ENCODE measurements at places on chromosomes 7 and 10. TPM values are rescaled to one million over a fixed set of nuclear protein-coding genes. Genes with fewer than 3 reads are reported as not detected.

DNA sequence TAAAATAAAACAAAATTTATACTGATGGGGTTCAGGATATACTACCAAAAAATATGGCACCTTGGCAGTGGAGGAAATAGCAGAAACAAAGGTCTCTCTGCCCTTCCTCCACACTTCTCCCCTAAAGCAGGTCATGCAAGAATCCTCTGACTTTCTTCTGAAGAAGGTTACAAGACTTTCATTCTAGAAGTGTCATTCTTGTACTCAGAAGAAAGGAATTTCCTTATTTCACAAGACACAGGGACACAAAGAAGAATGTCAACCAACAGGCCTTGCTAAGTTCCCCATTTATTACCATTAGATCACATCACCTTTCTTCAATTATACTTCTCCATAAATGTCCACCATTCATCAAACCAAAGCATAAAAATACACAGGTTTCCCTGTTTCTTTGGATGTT is 470.2 kb downstream of the PAXIP1 start:
- DNase-seq, result no peak

GRCh38 chr10:100894033-100894432 is 18.7 kb upstream of the SLF2 start:
- DNase-seq, result no peak

DNA sequence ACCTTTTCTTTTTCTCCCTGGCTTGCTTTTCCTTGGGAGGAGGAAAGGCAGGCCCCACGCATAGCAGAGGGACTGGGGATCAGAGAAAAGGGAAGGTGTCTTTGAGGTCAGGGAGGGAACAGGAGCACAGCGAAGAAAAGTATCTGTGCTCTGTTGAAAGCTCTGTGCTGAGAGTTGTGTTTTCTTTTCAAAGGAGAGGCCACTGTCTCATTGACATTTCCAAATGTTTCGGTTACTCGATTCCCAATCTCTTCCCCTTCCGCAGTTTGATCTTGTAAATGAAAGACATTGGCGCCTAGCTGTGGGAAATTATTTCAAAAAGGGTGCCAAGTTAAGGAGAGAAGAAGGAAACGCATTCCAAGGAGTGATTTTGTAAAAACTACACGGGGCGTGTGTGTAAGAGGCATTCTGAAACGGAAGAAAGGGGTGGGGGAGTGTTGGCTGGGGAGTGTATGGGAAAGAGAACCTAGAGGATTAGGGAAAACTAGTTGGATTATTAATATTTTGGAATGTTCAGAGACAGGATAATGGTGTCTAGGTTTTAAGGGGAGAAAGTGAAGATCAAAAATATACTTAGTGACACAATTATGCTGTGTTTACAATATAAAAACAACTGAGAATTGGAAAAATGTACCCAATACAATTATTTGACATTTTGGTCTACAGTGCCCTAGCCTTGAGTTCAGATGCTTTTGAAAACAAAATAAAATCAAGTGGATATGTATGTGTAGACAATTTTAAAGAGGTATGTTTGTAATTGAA is 708 bp downstream of the KLHDC10 start:
- DNase-seq, result no peak

DNA sequence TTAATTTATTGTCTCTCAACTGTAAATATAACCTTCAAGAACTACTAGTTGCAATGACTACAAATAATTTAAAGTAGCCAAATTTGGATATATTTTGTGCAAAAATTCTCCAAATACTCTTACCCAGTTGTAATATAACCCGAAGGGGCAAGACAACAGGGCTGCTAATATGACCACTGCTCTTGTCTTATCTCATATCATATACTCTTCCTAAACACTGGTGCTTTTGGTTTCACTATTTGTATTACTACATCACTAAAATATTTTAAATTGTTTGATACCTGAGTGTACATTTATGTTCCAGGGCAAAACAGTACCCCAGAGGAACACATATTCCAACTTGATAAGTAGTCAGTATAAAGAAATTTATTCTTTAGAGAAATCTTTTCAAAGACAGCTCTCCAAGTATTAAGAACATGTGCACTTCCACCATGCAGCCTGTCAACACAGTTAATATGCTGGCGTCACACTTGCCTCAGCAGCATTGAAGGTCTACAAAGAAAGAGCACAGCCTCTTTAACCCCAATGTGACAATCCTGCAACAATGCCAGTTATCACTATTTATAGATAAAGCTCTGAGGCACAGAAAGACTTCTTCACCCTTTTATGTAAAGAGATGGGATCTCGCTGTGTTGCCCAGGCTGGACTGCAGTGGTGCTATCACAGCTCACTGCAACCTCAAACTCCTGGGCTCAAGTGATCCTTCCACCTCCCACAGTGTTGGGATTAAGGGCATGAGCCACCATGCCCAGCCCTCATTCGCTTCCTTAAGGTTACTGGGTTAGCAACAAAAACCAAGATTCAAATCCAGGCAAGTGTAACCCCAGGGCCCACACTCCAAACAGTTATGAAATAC is 37.8 kb downstream of the RHEB start:
- no peak for DNase-seq

- no peak for DNase-seq
Measured at GRCh38 chr10:5812283-5813090, 747 bp downstream of the GDI2 start.

DNA sequence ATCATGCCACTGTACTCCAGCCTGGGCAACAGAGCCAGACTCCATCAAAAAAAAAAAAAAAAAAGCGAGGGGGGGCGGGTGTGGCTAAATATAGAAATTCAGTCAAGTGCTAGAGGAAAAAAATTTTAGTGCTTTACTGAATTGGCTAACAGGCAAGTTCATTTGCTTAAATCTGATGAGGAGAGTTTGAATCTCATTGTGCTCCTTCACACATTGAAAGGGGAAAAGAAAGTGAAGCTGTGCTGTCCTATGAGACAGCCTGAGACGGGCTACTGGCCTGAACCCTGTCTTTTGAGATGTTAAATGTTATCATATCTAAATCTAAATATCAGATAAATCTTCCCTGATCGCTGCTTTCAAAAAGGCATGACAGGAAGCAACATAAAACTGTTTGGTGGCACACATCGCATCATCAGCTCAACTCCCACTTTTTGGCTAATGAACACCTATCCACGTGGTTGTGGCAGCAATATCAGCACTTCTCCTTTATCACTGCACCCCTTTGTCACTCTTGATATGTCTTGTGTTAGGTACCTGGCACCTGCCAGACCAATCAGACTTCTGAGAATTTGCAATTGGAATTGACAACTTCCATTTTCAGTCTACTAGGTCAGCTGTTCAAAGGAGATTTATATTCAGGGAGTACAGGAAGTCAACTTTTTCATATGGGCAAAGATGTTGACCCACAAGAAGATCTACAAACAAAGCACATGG is 14.0 kb upstream of the IFIT1B start:
- no peak for DNase-seq

GRCh38 chr10:35420827-35421552 is 84.7 kb downstream of the CCNY start:
- DNase-seq, result no peak

GRCh38 chr7:44633254-44634186 is 27.1 kb downstream of the OGDH start:
- no peak for DNase-seq

GRCh38 chr10:113680190-113681111 is 739 bp downstream of the CASP7 start:
- DNase-seq, result peak; percentile 13

GRCh38 chr7:90836937-90837336 is 240.8 kb downstream of the CDK14 start:
- no peak for DNase-seq

- DNase-seq, result no peak
Measured at GRCh38 chr7:51312951-51313737, 3.5 kb downstream of the COBL start.

- DNase-seq, result no peak
Measured at GRCh38 chr10:123398180-123398591, 244.0 kb downstream of the BUB3 start.

DNA sequence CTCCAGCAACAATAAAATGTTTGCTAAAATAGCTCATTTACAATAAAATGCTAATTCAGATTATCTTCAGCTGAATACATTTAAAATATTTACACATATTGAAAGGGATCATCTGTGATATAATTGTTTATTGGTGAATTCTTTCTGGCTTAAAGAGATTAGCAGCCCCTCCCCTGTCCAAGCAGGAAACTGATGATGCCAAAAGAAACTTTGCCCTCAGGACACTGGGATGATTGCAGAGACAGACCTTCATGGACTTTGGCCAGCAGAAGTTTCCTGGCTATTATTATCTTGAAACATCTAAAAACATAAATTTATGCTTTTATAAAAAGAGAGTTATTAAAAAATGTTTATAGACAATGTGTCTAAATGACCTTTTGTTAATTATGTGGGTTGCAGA is 764.9 kb upstream of the MBL2 start:
- no peak for DNase-seq

Gene SPDYE11
- 0.20 TPM for polyA plus RNA-seq

Gene NPTX2
- 7.4 TPM for polyA plus RNA-seq

Gene STK32C
- polyA plus RNA-seq, result 10.3 TPM

Gene CUBN
- polyA plus RNA-seq, result 3.7 TPM

Gene RBM20
- 13.5 TPM for polyA plus RNA-seq

Gene CALHM2
- polyA plus RNA-seq, result 14.4 TPM

Gene TMEM273
- polyA plus RNA-seq, result 5.6 TPM

Gene ZEB1
- polyA plus RNA-seq, result 60.8 TPM

Gene RBP3
- 0.09 TPM for polyA plus RNA-seq

All from forelimb muscle (tissue), 1 donor.